Stimulated activated CD4-positive, alpha-beta T cell treated with anti-CD3 and anti-CD28 coated beads, TNF-alpha, amount 100 ng/mL, for 48 hours (primary cell): ENCODE measurements at places on chromosomes 16 and 17.
A peak's percentile ranks its signal among the peaks of the same experiment; 100 is the strongest.

- DNase-seq, result no peak
These were observed 8.8 kb downstream of the FOXF1 start for GRCh38 chr16:86519007-86519648.

GRCh38 chr17:3447625-3448024 is 14.0 kb upstream of the OR1E2 start:
- no peak for DNase-seq

DNA sequence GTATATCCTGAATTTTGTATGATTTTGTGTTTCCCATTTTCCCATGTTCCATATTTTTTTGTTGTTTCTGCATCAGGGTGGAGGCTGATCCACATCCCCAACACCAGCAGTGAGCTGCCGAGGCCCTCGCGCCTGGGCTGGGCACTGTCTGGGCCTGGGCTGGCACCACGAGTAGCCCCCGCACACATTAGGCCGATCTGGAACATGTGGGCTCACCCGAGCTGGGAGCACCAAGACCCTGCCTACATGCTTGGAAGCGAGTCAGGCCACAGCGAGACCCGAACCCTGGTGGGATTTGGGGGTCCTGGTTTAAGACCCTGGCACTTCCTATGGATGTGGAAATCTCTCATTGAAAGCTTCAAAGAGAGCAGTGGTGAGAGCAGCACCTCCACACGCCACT is 8.5 kb downstream of the KCTD5 start:
- DNase-seq, result no peak

- no peak for DNase-seq
These were observed 2.0 kb upstream of the ZNF263 start for GRCh38 chr16:3281222-3281820.

GRCh38 chr17:9206741-9207332 is 185.5 kb downstream of the NTN1 start:
- DNase-seq, result no peak

- no peak for DNase-seq
These were observed 10.3 kb upstream of the TVP23A start for GRCh38 chr16:10828851-10829366.

- no peak for DNase-seq
These were observed 1314.9 kb downstream of the CDH11 start for GRCh38 chr16:63806794-63807506.

DNA sequence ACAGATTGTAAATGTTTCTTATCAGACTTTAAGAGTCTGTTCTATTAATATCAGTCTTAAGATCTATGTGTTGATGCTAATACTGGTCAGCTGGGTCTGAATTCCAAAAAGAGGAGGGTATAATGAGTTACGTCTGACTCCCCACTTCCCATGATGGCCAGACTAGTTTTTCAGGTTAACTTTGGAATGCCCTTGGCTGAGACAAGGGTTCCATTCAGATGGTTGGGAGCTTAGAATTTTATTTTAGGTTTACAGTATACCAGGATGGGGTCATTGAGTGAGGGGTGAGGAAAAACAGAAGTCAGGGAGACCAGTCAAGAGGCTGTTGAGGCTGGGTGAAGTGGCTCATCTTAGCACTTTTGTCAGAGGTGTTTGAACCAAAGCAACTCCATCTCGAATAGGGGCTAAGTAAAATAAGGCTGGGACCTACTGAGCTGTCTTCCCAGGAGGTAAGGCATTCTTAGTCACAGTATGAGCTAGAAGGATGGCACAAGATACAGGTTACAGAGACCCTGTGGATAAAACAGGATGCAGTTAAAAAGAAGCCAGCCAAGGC is 2.9 kb upstream of the TMEM231 start:
- DNase-seq, result no peak

GRCh38 chr16:89084411-89084810 is 9.2 kb upstream of the ACSF3 start:
- DNase-seq, result no peak

GRCh38 chr17:1047177-1047878 is 50.4 kb downstream of the TIMM22 start:
- no peak for DNase-seq

DNA sequence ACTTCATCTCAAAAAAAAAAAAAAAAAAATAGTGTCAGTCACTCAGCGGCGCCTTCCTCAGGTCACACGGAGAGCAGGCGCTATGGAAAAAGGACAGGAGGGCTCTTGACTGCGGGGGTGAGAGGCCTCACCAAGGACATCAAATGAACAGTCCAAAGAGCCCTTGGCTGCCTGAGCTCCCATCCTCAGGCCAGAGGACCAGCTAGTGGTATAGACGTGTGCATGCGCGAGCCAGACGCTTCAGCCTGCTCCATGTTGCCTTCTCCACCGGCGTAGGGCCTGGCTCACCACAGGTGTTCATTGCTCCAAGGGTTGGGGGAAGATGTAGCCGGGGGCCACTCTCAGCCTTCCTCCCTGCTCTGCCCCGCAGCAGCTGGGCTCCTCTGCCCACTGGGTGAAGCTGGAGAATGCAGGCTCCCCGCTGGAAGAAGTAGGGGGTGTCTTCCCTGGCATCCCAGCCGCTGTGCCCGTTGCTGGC is 65.8 kb upstream of the PLCG2 start:
- no peak for DNase-seq

DNA sequence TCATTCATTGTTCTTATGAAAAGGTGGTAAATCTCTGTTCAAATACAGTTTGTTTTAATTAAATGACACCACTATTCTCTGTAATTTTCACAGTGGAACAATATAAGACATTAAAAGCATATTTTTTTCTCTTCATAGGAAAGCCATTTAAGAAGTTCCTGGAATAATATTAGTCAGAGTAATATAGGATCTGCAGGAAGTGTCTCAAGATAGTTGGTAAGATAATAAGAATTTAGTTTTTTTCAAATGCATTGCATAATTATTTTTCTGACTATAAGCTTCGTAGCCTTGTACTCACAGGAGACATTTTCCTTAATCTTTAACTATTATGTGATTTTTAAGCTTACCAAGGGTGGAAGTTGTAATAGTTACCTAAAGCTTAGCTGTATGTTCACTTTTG is 16.9 kb downstream of the STXBP4 start:
- no peak for DNase-seq

DNA sequence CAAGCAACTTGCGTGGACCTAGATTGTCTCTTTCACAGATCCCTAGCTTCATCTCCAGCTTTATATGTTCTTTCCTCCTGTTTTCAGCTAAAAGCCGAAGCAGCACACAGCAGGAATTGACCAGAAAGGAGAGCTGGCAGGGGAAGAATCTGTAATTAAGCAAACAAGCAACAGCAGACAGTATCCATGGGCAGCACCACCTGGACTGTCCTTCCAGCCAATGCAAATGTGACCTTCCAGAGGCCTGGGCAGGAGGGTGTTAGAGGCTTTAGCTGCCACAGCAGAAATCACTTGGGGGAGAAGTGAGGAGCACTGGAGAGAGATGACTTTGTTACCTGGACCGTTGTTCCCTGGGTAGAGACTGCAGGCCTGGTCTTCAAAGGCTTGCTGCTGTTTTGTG is 427.6 kb upstream of the GOT2 start:
- no peak for DNase-seq

DNA sequence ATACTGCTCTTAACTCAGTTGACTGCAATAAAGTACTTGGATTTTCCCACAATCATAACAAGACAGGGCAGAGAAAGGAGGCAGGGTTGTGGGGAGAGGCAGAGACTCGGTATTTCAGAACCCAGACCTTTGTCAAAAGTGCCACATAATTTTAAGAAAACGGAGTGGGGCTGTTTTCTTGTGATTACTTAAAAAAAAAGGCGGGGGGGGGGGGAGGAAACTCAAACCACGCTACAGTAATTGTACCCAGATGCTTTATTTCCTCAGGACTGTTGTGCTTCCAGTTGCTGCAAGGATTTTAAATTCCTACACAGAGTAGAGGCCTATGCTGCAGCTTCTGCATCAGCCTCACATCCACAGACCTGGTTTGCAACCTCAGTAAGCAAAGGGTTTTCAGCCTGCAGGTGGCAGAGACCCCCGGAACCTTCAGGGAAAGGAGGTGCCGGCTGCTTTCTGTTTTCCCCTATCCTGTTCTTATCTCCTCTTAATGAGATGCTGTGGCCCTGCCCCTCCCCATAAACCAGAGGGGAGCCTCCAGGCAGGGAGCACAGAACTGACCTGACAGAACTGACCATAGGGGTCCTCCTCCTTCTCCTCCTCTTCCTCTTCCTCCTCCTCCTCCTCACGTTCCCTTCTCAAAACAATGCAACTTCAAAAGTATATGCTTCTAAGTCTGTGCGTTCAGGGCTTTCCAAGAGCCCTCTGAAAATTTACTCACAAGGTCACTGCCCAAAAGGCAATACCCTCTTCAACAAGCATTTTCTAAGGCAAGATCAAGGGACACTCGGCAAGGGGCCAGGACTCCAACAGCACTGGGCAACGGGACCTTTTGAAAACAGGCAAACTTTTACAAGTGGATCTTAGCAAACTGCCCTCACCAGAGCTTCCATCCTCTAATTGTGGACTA is 7.5 kb downstream of the AXIN2 start:
- no peak for DNase-seq

- DNase-seq, result no peak
These were observed 71.0 kb downstream of the CDRT15 start for GRCh38 chr17:14165616-14166015.

DNA sequence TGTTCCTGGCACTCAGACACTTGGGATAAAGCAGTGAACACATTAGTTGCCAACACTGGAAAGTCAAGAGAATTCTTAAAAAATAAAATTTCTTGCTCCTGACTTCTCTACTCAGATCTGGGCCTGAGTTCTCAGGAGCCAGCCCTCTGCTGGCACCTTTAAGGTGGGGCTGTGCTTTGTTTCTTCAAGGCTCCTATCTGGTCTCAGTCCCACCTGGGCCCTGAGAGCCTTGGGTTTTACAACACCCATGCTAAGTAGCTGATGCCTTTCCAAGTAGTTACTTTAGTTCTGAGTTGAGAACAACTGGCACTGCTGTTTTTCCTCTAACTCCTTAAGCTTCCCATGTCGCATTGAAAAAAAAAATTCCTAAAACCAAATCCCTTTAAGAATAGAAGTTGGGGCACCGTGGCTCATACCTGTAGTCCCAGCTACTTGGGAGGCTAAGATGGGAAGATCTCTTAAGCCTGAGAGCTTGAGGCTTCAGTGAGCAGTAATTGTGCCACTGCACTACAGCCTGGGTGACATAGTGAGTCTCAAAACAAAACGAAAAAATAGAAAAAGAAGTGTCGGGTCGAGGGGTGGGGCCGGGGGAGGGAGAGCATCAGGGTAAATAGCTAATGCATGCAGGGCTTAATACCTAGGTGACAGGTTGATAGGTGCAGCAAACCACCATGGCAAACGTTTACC is 16.6 kb downstream of the CHAD start:
- no peak for DNase-seq

DNA sequence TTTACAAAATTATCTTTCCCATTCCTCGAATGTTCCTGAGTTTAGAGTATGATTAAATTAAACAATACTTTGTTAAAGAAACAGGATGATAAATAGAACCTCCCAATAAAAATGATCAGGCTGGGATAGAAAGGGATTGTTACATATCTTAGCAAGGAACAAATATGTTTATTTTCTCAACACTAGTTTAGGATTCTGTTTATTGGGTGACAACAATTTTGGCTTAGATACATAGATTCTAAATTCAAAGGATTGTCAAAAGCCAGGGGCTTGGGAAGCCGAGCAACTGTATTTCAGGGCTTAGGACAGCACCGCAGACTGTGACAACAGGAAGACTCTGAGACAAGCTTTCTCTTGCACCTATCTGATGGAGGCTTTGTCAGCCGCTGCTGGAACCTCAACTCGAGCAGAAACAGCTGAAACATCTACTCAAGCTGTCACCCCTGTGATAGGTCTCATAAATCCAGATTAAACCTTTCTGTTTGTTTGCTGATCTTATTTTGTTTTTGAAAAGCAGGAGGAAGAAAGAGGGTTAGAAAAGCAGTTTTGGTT is 562.8 kb upstream of the ZFHX3 start:
- no peak for DNase-seq

DNA sequence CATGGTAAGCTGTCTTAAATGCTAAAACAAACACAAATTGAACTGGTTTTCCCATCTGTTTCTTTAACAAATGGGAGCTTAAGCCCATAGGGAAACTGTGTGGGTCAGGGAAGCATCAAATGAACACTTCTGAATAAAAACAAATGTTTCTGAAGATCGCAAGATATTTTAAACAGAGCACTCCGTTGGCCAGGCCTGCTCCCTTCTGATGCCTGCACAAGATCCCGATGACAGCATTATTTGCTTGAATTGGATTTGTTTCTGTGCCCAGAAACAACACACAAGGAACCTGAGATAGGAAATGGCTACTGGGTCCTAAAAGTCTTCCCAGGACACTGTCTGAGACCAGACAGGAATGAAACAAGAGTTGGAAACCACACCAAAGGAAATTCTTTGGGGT is 425.8 kb upstream of the ZFHX3 start:
- DNase-seq, result no peak

DNA sequence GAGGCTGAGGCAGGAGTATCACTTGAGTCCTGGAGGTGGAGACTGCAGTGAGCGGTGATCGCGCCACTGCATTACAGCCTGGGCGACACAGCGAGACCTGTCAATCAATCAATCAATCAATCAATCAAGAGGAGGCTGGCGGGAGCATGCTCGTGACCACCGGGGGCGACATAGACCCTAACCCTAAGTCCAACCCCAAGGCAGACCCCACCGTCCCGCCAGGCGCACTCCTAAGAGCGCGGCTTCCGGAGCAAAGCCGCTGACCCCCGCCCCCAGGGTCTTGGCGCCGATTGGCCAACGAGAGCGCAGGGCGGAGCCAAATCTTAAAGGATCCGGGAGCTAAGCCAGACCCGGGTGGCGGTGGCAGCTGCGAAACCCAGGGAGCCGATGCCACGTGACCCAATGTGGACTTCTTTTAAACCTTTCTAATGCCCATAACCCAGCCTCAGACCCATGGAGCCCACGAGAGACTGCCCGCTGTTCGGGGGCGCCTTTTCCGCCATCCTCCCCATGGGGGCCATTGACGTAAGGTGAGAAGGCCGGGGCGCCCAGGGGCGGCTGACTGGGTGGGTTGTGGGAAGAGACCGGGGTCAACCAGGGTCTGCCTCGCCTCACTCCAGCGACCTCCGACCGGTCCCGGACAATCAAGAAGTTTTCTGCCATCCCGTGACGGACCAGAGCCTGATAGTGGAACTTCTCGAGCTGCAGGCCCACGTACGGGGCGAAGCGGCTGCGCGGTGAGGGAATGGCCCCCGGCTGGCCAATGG is at the start of gene RANGRF:
TSS of gene RANGRF (plus strand) at position 335 of the 767 bp plus-strand sequence. CDS start at position 454, 119 bp downstream.
- DNase-seq, result peak; percentile 90

GRCh38 chr16:11799509-11800381 is 2.7 kb upstream of the ZC3H7A start:
- no peak for DNase-seq

DNA sequence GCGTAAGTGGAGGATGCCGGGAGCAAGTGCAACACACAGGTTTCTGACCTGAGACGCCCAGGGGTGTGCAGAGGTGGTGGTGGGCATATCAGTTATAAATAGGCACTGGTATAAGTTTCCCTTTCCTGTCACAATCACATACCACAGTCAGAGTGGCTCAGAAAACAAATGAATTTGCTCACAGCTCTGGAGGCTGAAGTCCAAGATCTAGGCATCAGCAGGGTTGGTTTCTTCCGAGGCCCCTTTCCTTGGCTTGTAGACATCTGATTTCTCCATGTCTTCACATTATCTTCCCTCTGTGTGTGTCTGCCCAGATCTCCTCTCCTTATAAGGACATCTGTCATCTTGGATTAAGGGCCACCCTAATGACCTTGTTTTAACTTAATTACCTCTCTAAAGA is 250.5 kb upstream of the TNRC6C start:
- DNase-seq, result no peak

- no peak for DNase-seq
These were observed 297 bp upstream of the SLFN13 start for GRCh38 chr17:35448899-35449227.

- DNase-seq, result no peak
These were observed 221.0 kb downstream of the CCDC182 start for GRCh38 chr17:57523926-57524632.
